ENCODE measurements at places on chromosomes 3 and 15.
A peak's percentile ranks its signal among the peaks of the same experiment; 100 is the strongest.

GRCh38 chr15:74682954-74683353, 12.9 kb downstream of the EDC3 start:
- DNase-seq = no peak

GRCh38 chr15:70375006-70375431, 277.3 kb upstream of the TLE3 start:
- DNase-seq = no peak

DNA sequence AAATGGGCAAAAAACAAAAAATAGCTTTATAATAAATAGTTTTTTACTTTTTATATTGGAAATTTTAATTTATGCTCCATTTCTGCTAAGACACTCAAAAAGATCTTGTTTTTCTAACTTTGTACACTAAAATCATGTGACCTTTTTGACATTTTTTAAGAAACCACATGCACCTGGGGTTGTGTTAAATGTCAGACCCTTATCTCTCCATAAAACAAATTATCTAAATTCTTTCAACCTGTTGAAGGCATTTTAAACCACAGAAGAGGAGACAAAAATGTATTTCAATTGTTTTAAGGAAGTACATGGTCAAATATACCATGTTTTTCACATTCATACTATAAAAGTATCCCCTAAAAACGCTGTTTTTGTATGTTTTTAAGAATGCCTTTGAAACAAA, 29.2 kb downstream of the IFT80 start:
- DNase-seq = no peak

GRCh38 chr15:80925597-80926059, 64.0 kb downstream of the MESD start:
- no peak for DNase-seq

DNA sequence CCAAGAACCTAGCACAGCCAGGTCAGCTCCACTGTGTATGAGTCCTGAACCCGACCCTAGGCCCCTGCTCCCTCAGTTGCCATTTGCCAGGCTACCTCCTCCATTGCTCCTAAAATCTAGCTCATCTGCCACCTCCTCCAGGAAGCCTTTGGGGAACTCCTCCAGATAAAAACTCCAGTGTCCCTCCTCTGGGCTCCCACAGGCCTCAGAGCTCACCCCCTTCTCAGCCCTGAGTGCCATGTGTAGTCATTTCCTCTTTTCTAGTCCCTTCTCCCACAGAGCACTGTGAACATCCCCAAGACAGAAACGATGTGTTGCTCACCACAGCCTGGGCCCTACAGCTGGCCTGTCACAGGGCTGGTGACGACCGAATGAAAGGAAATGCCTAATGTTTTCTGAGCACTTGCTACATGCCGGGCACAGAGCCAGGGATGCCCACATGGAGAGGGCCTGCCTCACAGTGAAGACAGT, 61.0 kb downstream of the IQSEC1 start:
- peak; percentile 37 for DNase-seq

DNA sequence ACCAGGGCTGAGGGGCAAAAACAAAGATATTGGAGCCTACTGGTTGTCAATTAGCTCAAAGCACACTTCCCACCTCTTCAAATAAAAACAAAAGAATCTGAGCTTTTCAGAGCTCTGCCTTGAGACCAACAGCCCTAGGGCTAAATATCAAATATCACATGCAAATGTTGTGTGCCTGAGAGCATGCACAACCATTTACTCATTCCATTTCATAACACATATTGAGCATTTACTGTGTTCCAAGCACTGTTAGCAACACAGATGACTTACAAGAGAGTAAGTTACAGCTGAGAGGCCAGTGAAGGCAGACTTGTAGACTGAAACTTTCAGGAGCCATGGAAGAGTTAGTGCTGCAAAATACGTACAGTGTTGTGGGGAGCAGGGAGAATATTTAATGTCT, 222.4 kb downstream of the CPNE4 start:
- no peak for DNase-seq

DNA sequence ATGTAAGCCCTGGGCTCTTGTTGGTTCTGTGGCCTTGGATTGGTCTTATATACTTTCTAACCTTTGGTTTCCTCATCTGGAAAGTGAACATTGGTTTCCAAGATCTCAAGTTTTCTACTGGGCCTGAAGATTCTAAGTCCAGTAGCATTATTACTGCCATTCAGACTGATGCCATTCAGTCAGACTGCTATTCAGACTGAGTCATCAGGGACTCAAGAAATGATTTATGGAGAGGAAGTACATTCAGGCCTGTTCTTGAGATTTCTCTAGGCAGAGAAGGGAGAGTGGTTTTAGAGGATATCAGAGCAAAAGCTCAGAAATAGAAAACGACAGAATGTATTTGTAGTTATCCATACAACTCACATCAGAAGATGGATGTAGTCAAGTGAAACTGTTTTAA, 557.2 kb downstream of the NR2F2 start:
- no peak for DNase-seq

GRCh38 chr15:100765467-100766241, 114.0 kb upstream of the ALDH1A3 start:
- no peak for DNase-seq

GRCh38 chr3:111428301-111428700, 113.7 kb upstream of the CD96 start:
- DNase-seq = no peak

DNA sequence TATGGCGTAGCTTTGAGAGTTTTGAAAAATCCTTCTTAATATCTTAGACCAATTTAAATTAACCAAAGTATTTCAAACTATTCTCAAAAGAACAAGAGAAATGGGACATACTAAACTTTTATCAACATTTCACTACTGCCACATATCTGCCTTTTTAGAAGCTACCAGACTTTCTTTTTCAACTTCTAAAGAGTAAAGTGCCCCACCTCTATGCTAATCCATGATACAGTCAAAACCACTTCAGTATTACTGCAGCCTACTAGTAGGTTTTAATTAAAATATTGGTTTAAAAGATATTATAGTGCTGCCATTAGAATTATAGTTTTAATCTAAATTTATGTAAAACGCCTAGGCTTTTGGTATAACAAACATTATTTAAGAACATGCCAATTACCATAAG, 15.1 kb downstream of the HERC1 start:
- no peak for DNase-seq

DNA sequence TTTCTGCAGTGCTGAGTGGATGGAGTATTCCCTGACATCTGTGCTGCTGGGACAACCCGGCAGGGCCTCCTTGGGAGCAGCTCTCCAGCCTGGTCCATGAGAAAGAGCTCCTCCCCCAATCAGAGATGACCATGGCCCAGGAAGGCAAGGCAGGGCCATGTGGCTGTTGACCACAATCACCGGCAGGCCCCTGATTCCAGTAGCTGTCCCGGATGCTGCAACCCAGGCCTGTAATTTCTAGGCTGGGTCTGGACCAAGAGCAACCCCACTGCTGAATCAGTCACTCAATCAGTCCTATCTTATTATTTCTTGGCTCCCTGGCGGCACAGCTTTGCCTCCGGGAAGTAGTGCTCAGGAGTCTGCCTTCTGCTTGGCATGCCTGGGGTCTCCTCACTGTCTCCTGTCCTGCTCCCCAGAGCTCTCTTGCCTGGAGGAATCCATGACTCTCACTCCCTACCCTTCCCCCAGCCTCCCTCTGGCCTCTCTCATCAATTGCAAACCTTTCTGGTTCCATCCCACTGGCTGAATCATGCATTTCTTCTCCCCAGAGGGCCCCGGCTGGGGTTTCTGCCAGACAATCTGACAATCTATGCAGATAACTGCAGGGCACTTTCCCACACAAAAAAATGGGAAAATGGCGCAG, 32.6 kb upstream of the ITGA11 start:
- DNase-seq = no peak

DNA sequence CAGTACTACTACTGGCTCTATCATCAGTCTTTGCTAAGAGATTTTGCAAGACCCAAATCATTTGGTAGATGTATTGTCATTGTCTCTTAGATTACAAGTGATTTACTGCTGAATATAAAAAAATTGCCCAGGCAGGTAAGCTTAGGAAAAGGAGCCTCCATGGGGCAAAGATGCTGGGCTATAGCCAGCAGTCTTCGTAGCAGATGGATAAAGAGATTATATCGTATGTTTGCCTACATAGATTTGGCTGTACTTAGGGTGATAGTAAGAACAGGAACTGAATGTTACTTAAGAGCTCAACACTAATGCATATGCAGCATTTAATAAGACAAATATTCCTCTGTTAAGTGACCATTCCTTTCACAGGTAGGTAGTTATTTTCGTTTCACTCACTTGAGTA, 48.9 kb downstream of the PTPRG start:
- no peak for DNase-seq

GRCh38 chr3:129014148-129014547, 13.0 kb downstream of the EFCC1 start:
- DNase-seq = no peak

DNA sequence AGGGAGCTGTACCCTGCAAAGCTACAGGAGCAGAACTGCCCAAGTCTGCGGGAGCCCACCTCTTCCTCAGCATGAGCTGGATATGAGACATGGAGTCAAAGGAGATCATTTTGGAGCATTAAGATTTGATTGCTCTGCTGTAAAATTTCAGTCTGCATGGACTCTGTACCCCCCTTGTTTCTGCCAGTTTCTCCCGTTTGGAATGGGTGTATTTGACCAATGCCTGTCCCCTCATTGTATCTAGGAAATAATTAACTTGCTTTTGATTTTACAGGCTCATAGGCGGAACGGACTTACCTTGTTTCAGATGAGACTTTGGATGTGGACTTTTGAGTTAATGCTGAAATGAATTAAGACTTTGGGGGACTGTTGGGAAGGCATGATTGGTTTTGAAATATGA, 18.3 kb downstream of the RNF13 start:
- no peak for DNase-seq

- no peak for DNase-seq
These were observed 1104.6 kb downstream of the OTOL1 start for GRCh38 chr3:162601101-162601670.

GRCh38 chr3:193400304-193400703, 21.8 kb upstream of the ATP13A5 start:
- no peak for DNase-seq

DNA sequence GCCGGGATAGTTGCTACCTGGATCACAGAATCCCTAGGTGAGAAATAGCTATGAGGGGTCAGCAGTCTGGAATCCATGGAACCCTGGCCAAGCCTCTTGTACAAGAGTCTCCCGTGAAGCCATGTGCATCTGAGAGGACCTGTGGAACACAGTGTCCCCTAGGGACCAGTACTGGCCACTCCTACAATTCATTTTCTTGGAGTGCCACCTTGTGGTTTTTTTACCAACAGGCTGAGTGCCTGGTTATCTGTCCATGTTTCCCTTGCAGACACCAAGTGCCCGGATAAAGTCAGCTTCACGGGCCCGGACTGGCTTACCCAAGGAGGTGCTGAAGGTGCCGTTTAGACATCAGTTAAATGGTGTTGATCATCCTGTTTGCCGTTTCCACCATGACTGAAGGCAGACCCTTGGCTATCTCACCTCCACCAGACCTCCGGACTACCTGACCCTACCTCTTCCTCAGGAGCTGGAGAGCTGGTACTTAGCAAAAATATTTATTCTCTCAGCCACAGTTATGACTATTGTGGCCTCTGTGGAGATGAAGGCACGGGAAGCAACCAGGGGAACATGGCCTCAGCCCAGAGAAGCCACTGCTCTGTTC, 93.9 kb downstream of the RBPMS2 start:
- DNase-seq = no peak

DNA sequence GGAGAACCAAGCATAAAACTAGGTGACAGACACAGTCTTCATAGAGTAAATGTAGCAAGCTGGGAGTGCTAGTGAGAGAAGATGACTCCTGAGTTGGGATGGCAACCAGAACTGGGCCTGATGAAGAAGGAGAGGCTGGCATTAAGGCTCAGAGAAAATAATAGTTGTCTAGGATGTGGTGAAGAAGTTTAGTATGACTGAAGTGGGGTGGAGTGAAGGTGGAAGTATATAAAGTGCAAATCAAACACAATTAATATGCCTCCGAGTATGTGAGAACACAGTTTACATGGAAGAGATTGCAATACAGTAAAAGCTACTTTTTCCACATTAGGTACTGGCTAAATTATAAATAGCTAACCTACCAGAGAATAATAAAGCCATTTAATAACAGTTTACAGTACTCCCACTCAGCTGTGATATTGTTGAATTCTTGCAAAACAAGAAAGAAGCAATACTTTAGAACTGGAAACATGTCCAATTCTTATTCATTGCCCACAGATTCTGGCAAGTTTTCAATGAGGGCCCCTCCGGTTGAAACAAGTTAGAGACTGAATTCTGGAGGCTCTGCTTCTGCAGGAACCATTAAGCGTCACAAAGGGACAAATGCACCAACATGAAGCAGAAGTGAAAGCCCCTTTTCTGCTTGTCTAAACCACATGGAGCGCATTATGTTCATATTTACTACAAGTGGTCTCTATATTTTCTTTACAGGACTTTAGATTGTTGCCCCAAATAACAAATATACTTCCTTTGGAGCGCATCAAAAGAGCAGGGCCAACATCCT, 243.7 kb downstream of the SLC9A9 start:
- DNase-seq = no peak

- DNase-seq = no peak
These were observed 269.2 kb upstream of the CNTN3 start for GRCh38 chr3:74883690-74884089.

DNA sequence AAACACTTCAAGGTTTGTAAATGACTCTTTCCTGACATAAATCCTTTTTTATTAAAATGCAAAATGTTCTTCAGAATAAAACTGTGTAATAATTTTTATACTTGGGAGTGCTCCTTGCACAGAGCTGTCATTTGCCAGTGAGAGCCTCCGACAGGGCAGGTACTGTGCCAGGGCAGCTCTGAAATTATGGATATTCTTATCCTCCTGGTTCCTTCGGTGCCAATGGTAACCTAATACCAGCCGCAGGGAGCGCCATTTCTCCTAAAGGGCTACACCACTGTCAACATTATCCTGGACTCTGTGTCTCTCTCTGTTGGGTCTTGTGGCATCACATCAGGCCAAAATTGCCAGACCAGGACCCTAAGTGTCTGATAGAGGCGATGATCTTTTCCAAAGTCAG, 33.0 kb downstream of the CHDH start:
- DNase-seq = no peak

DNA sequence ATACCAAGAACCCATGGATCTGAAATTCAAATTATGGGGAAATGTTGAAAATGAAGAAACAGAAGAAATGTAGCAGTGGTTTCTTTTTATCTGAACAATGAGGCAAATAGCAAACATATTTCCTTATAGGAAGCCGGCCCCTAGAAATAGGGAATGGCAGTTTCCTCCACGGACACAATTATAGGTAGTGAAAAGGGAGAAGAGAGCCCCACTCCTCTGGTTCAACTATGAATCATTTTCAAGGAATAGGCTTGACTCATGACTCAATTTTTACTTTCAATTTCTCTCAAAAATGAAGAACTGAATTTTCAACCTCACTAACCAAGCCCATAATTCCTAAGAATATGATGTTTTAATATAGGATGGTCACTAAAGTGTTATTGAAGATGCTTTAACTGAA, 243.1 kb downstream of the MECOM start:
- DNase-seq = no peak

- no peak for DNase-seq
These were observed 9.3 kb downstream of the ZPLD1 start for GRCh38 chr3:102444101-102444500.

Data from CD4-positive, alpha-beta T cell treated with Interleukin-6 at 100 ng/mL for 8 hours (primary cell).